ENCODE measurements at places on chromosomes 5 and 9.

- DNase-seq, result no peak
Observed at GRCh38 chr5:29853711-29854220, 1339.7 kb upstream of the CDH6 start.

DNA sequence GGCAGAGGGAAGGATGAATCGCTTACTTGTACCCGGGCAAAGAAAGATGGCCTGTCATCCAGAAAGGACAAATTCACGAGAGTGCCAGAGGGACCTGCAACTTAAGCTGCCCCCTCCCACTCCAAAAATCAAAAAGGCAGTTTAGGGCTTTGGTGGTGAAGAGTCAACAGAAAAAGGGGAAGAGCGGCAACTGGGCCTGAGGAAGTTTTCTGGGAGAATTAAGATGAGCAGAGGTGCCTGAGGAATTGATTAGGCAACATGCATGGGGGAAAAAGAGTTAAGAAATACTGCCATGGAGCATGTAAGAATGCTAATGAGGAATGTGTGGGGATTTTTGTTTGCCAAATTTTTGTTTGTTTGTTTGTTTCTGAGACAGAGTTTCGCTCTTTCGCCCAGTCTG is 1.8 kb upstream of the ACTL7B start:
- DNase-seq, result no peak

GRCh38 chr5:59587489-59588337 is 305.8 kb downstream of the PDE4D start:
- no peak for DNase-seq

GRCh38 chr9:37640246-37640645 is 10.5 kb upstream of the FRMPD1 start:
- no peak for DNase-seq

GRCh38 chr5:139186752-139187326 is 11.3 kb downstream of the SIL1 start:
- DNase-seq, result no peak

- no peak for DNase-seq
Observed at GRCh38 chr5:124669300-124669648, 77.2 kb downstream of the ZNF608 start.

Measured in activated CD4-positive, alpha-beta memory T cell treated with anti-CD3 and anti-CD28 coated beads for 36 hours (primary cell).